Purkinje cell (primary cell): ENCODE measurements at places on chromosomes 3 and 15. TPM values are rescaled to one million over a fixed set of nuclear protein-coding genes. Genes with fewer than 3 reads are reported as not detected.

Gene GABRA5
- polyA plus RNA-seq = 0.42 and 27.8 TPM in 2 replicates

Gene SLC9C1
- polyA plus RNA-seq = not detected in 2 replicates

Gene SLC22A14
- 0.78 TPM in 1 of 2 replicates, not detected in the other for polyA plus RNA-seq

Gene LMLN
- 7.8 and 9.8 TPM in 2 replicates for polyA plus RNA-seq

Gene TNNC1
- polyA plus RNA-seq = 0.71 TPM in 1 of 2 replicates, not detected in the other

Gene BUB1B
- 1.5 TPM in 1 of 2 replicates, not detected in the other for polyA plus RNA-seq

Gene STAB1
- polyA plus RNA-seq = not detected in 2 replicates

Gene PHLDB2
- polyA plus RNA-seq = 0.55 and 0.77 TPM in 2 replicates

Gene REC114
- polyA plus RNA-seq = not detected in 2 replicates

Gene HIGD2B
- polyA plus RNA-seq = not detected in 2 replicates

Gene CCDC80
- polyA plus RNA-seq = 6.9 and 15.4 TPM in 2 replicates

Gene LARP6
- polyA plus RNA-seq = 7.5 and 8.0 TPM in 2 replicates

Gene COL6A5
- polyA plus RNA-seq = not detected in 2 replicates

Gene AP4E1
- 0.24 and 0.91 TPM in 2 replicates for polyA plus RNA-seq

Gene TRIM42
- polyA plus RNA-seq = not detected in 2 replicates

Gene GOLGA8G
- not detected in 2 replicates for polyA plus RNA-seq

Gene PPP1R14D
- polyA plus RNA-seq = not detected in 2 replicates

Gene MFAP1
- polyA plus RNA-seq = 18.5 and 20.9 TPM in 2 replicates

Gene SPTSSB
- polyA plus RNA-seq = 5.9 and 9.5 TPM in 2 replicates

Gene DUOXA2
- polyA plus RNA-seq = not detected in 2 replicates

Gene GOLGA8J
- polyA plus RNA-seq = not detected in 2 replicates

Gene LSAMP
- polyA plus RNA-seq = 12.8 and 39.6 TPM in 2 replicates

Gene PIERCE2
- 30.2 and 33.0 TPM in 2 replicates for polyA plus RNA-seq

Gene SLC6A11
- polyA plus RNA-seq = 0.35 and 1.9 TPM in 2 replicates

Gene GOLGA6L7
- polyA plus RNA-seq = not detected in 2 replicates

Gene INKA1
- polyA plus RNA-seq = not detected in 2 replicates

Gene ARPP21
- 42.6 and 76.9 TPM in 2 replicates for polyA plus RNA-seq

Gene FNDC3B
- 7.0 and 12.5 TPM in 2 replicates for polyA plus RNA-seq

Gene MKRN2OS
- 4.0 TPM in 1 of 2 replicates, not detected in the other for polyA plus RNA-seq

Gene ZMYND10
- not detected in 2 replicates for polyA plus RNA-seq

Gene FANCD2OS
- not detected in 2 replicates for polyA plus RNA-seq

Gene ALG3
- polyA plus RNA-seq = 19.4 and 34.3 TPM in 2 replicates

Gene IQCH
- 1.8 and 5.2 TPM in 2 replicates for polyA plus RNA-seq

Gene DPPA2
- not detected in 2 replicates for polyA plus RNA-seq

Gene CLN6
- polyA plus RNA-seq = 0.31 and 0.45 TPM in 2 replicates

Gene SNTN
- polyA plus RNA-seq = 3.5 TPM in 1 of 2 replicates, not detected in the other

Gene CX3CR1
- 0.43 TPM in 1 of 2 replicates, not detected in the other for polyA plus RNA-seq

Gene CDC25A
- polyA plus RNA-seq = 0.69 and 0.94 TPM in 2 replicates

Gene EFCAB12
- 0.76 TPM in 1 of 2 replicates, not detected in the other for polyA plus RNA-seq

Gene LRRC31
- 0.98 and 1.9 TPM in 2 replicates for polyA plus RNA-seq

Gene STRIT1
- not detected in 2 replicates for polyA plus RNA-seq

Gene DMXL2
- 62.4 and 68.6 TPM in 2 replicates for polyA plus RNA-seq

Gene CHRNA7
- polyA plus RNA-seq = 1.7 TPM in 1 of 2 replicates, not detected in the other

Gene NLGN1
- polyA plus RNA-seq = 12.7 and 14.2 TPM in 2 replicates

Gene STAG1
- polyA plus RNA-seq = 5.8 and 6.5 TPM in 2 replicates

Gene ASB14
- 0.13 and 1.8 TPM in 2 replicates for polyA plus RNA-seq

Gene GAP43
- 21.3 and 152 TPM in 2 replicates for polyA plus RNA-seq

Gene GOLGA6B
- polyA plus RNA-seq = not detected in 2 replicates

Gene TTLL13
- 0.31 and 0.79 TPM in 2 replicates for polyA plus RNA-seq
